ENCODE measurements at places on chromosomes 16 and 17. TPM values are rescaled to one million over a fixed set of nuclear protein-coding genes. Genes with fewer than 3 reads are reported as not detected.

ZNF423 gene
- 3.0 TPM for total RNA-seq

DNA sequence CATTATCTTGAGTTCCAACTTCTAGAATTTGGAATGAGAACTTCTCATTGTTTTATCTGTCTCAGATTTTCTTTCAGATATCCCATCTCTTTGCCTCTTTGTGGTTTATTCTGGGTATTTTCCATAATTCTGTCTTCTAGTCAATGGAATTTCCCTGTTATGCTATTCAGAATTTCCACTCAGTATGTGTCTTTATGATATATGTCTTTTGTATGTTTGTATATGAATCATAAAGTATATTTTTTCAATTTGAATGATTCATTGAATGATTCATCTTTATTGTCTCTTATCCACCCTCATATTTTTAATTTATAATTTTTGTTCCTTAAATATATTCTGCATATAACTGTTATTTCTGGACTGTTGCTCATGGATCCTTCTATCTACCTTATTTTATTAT lies 729.7 kb upstream of the GOT2 start:
- no peaks in the 10 kb centered on the region for H3K36me3 ChIP-seq
- H3K4me1 ChIP-seq, result no peaks in the 10 kb centered on the region
- no peak for DNase-seq
- H3K4me3 ChIP-seq, result no peak overlapping the region
- no peak overlapping the region for H3K27ac ChIP-seq
- no peaks in the 10 kb centered on the region for H3K27me3 ChIP-seq

OR4D1 gene
- total RNA-seq, result not detected

DNA sequence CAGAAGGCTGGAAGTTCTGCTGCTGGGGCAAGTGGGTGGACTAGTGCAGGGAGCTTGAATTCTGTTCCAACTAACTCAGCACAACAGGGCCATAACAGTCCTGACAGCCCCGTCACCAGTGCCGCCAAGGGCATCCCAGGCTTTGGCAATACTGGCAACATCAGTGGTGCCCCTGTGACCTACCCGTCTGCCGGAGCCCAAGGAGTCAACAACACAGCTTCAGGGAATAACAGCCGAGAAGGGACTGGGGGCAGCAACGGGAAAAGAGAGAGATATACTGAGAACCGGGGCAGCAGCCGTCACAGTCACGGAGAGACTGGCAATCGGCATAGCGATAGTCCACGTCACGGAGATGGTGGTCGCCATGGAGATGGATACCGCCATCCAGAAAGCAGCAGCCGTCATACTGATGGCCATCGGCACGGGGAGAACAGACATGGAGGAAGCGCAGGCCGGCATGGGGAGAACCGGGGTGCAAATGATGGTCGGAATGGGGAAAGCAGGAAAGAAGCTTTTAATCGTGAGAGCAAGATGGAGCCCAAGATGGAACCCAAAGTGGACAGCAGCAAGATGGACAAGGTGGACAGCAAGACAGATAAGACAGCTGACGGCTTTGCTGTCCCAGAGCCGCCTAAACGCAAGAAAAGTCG lies 9.4 kb upstream of the PSMC5 start:
- H3K4me1 ChIP-seq, result no peaks in the 10 kb centered on the region
- H3K27ac ChIP-seq, result no peak overlapping the region
- H3K36me3 ChIP-seq, result no peaks in the 10 kb centered on the region
- no peak for DNase-seq

- no peaks in the 10 kb centered on the region for H3K36me3 ChIP-seq
- no peak overlapping the region for H3K4me3 ChIP-seq
- H3K27me3 ChIP-seq, result no peaks in the 10 kb centered on the region
- H3K27ac ChIP-seq, result no peak overlapping the region
Measured at GRCh38 chr16:81676066-81676882, 102.8 kb upstream of the PLCG2 start.

XAF1 gene
- total RNA-seq, result 1.7 TPM

- H3K27ac ChIP-seq, result no peak overlapping the region
- peak; percentile 58 for DNase-seq
- H3K4me3 ChIP-seq, result no peak overlapping the region
- no peaks in the 10 kb centered on the region for H3K4me1 ChIP-seq
- H3K27me3 ChIP-seq, result peaks cover 4% of the 10 kb centered on the region
Measured at GRCh38 chr17:34146440-34147043, 108.5 kb upstream of the CCL2 start.

DNA sequence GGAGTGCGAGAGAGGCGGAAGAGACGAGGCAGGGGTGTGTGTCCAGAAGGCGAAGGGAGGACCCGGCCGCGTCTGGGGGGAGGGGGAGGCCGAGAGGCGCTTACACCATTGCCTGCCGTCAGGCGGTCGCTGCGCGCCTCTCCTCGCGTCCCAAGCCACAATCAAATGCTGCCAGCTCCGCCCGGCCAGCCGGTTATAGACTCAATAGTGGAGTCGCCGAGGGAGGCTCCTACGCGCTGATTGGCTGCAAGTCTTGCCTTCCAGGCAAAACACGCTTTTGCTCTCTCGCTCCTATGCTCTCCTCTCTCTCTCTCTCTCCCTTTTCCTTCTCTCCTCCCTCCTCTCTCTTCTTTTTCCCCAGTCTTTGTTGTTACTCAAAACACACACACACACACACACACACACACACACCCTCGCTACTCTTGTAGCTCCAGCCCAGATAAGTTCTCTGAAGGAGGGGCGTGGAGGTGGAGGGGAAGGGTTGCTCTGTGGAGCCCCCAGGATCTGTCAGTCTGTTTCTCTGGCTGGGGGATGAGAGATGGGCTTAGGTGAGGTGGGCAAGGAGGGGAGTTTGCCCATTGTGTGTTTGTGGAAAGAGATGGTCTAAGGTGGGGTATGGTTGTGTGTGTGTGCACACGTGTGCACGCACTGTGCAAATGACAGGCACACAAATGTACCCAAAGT lies at the start of gene DLX3:
Gene DLX3 (minus strand): TSS at position 170 of the 684 bp plus-strand sequence. CDS start 226 bp downstream, outside the sequence.
- no peak within 1 kb of the TSS for H3K27ac ChIP-seq
- H3K27me3 ChIP-seq, result no peaks in the 10 kb centered on the region
- no peaks in the 10 kb centered on the region for H3K36me3 ChIP-seq
- peak; percentile 68 for DNase-seq

NPEPPS gene
- total RNA-seq, result 44.4 TPM

PDE6G gene
- 0.31 TPM for total RNA-seq

PHLPP2 gene
- total RNA-seq, result 3.1 TPM

DNA sequence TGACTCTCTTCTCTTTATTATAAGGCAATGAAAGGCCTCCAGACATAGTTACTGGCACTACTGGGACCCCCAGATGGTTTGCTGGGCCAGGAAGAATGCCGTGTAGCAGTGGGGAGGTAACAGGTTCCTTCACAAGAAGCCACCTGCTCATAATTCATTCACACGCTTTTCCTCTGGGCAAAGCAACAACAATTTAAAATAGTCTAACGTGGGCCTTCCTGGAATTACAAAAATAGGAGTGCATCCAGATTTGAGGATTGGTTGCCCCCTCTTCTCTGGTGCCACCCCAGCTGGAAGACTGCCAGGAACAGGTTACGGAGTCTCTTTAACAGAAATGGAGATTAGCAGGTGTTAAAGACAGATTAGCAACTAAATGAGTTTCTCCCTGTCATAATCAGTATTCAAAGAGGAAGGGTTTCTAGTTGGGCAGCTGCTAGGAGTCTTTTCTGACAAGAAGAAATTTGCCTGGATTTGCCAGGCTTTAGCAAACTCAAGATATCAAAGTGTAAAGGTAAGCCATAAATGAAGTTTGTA lies 409.6 kb downstream of the NPIPA8 start:
- H3K27ac ChIP-seq, result no peak overlapping the region
- H3K36me3 ChIP-seq, result no peaks in the 10 kb centered on the region
- H3K4me1 ChIP-seq, result no peaks in the 10 kb centered on the region
- DNase-seq, result no peak

KIF2B gene
- not detected for total RNA-seq

- no peaks in the 10 kb centered on the region for H3K4me1 ChIP-seq
- no peak overlapping the region for H3K27ac ChIP-seq
- no peak for DNase-seq
- no peak overlapping the region for H3K4me3 ChIP-seq
Measured at GRCh38 chr17:47213540-47213939, 4.4 kb downstream of the MYL4 start.

DNA sequence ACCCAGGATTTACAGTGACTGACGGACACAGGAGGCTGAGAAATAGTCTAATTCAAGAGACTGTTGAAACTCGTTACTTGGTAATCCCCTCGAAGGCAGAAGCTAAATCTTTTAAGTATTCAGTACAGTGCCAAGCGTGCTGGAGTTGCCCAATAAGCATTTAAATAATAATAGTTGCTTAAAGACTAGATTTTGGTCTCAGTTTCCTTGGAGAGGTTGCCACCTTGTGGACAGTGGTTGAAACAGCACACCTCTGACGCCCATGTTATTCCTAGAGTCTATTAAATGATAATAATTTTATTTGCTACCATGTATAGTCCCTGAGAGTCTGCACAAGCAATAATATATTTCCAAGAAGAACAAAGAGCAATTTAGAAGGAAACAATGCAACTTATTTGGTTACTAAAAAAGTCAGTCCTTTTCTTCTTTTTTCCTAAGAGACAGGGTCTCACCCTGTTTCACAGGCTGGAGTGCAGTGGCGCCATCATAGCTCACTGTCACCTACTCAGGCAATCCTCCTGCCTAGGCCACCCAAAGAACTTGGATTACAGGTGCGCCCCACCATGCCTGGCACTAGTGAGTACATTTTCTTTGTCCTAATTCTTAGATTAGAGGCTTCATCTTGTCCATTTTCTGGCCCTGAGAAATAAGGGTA lies 138.0 kb upstream of the NUDT7 start:
- no peak overlapping the region for H3K27ac ChIP-seq
- H3K4me3 ChIP-seq, result no peak overlapping the region
- DNase-seq, result peak; percentile 59

SIAH1 gene
- 11.3 TPM for total RNA-seq

All from pancreas (tissue), 10 donors.